ENCODE measurements at places on chromosomes 7 and 10. TPM values are rescaled to one million over a fixed set of nuclear protein-coding genes. Genes with fewer than 3 reads are reported as not detected.
A peak's percentile ranks its signal among the peaks of the same experiment; 100 is the strongest.

Gene CPXM2
- total RNA-seq: not detected

Gene SDK1
- 5.4 TPM for total RNA-seq

DNA sequence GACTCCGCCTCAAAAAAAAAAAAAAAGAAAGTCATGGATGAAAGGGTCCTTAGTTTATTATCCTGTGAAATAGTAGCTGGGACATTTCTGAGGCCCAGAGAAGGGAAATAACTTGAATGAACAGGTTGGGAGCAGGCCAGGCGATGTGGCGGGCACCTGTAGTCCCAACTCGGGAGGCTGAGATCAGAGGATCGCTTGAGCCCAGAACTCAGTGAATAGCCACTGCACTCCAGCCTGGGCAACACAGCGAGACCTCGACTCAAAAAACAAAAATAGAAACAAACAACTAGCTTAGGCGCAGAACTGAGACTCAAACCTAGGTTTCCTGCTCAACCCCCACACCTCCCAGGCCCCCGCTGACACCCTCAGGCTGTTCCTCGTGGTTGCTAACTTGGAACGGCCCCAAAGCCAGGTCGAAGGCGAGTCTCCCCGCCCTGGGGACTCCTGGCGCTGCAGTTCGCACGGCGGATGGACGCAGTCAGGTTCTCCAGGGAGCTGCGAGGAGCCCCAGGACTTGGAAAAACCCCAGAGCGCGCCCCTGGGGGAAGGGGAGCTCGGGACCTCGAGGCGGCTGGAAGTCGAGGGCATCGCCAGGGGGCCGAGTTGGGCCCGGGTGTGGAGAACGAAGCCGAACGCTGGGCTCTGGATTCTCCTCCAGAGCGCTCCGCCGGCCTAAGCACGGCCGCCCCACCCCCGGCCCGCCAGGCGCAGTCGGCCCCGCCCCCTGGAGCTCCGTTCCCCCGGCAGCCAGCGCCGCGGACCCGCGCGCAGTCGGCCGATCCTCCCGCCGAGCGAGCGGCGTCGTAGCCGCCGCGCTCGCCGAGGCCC is at the start of gene STOX1:
TSS of gene STOX1 (plus strand) at position 768 of the 828 bp plus-strand sequence. CDS start 93 bp downstream, outside the sequence.
- H3K4me3 ChIP-seq: peak within 1 kb of the TSS; percentile 78
- no peaks in the 10 kb centered on the region for H3K36me3 ChIP-seq
- H3K4me1 ChIP-seq: peaks cover 4% of the 10 kb centered on the region
- peaks cover 7% of the 10 kb centered on the region for H3K27me3 ChIP-seq

GRCh38 chr10:44935966-44936295 is 23.7 kb upstream of the RASSF4 start:
- H3K36me3 ChIP-seq: no peaks in the 10 kb centered on the region
- H3K4me1 ChIP-seq: peaks cover 11% of the 10 kb centered on the region
- H3K4me3 ChIP-seq: no peak overlapping the region

Gene TRIM73
- 7.4 TPM for total RNA-seq

GRCh38 chr10:101938305-101939007 is 94.9 kb upstream of the KCNIP2 start:
- H3K4me3 ChIP-seq: no peak overlapping the region
- no peaks in the 10 kb centered on the region for H3K27me3 ChIP-seq
- H3K27ac ChIP-seq: peak overlapping the region; percentile 74
- peaks cover 13% of the 10 kb centered on the region for H3K36me3 ChIP-seq
- DNase-seq: no peak

Gene PSD
- 0.99 TPM for total RNA-seq

DNA sequence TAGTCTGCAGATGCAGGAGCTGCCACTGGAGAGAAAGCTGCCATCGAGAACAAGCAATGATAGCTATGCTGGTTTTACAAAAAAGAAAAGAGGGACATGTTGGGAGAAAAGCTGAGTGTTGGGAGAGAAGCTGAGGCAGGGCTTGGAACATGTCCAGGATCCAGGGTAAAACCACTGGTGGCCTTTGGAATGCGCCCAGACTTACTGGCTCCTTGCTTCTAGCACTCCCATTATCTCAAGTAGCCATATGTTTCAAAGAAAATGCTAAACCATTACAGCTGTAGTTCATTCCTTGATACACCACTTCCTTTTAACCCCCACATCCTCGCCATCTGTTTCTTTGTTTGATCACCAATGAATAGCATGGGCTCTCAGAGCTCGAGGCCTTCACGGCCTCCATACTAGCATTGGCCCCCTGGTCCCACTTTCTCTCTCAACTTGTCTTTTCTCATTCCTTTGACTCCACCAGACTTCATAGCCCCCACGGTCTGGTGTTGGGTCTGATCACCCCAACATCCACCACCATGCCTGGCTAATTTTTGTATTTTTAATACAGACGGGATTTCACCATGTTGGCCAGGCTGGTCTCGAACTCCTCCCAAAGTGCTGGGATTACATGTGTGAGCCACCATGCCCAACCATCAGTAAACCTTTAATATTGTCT is 23.8 kb upstream of the PLAC9 start:
- peaks cover 21% of the 10 kb centered on the region for H3K4me1 ChIP-seq
- peaks cover 10% of the 10 kb centered on the region for H3K27me3 ChIP-seq
- H3K4me3 ChIP-seq: no peak overlapping the region
- no peak for DNase-seq
- H3K36me3 ChIP-seq: peaks cover 2% of the 10 kb centered on the region

- H3K4me1 ChIP-seq: no peaks in the 10 kb centered on the region
- no peaks in the 10 kb centered on the region for H3K36me3 ChIP-seq
- no peak for DNase-seq
- no peak overlapping the region for H3K4me3 ChIP-seq
These were observed 17.3 kb downstream of the VWDE start for GRCh38 chr7:12386313-12386740.

DNA sequence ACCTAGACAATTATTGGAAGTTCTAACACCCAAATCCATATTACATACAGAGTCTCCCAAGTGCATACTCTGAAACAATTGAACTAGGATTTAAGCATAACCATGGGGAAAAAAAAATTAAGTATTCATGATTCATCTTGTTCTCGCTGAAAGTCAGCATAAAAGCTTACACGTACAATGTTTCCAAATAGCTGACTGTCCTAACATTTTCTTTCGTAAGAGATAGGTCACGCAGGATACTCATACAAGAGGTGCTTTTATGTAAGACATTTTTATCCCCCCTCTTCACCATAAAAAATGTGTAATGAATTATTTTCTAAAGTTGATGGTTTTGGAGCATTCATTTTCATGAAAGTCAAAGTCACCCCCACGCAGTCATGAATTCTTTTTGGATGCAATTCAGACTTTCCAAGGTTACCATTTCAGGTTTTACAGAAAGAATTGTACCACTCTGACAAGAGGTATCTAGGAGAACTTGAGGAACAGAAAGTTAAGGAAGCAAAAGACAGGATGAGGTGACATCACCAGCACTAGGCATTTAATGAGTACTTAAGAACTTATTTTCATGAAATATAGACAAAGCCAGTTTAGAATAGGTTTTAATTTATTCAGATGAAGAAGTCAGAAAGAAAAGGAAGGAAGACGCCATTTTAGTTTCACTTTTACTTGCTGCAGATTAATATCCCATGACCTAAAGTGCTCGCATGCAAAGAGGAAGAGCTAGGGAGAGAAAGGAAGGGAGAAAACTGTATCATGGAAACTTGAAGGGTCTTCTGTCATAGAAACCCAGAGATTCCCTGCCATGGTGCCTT is 55.8 kb downstream of the TMEM26 start:
- H3K4me1 ChIP-seq: peaks cover 8% of the 10 kb centered on the region
- DNase-seq: no peak
- H3K27ac ChIP-seq: peak overlapping the region; percentile 67
- H3K4me3 ChIP-seq: peak overlapping the region; percentile 56
- peaks cover 13% of the 10 kb centered on the region for H3K27me3 ChIP-seq

GRCh38 chr10:113135025-113135424 is 185.0 kb downstream of the TCF7L2 start:
- no peaks in the 10 kb centered on the region for H3K27me3 ChIP-seq
- H3K4me1 ChIP-seq: peaks cover 73% of the 10 kb centered on the region
- DNase-seq: peak; percentile 60
- H3K36me3 ChIP-seq: peaks cover 4% of the 10 kb centered on the region
- H3K27ac ChIP-seq: no peak overlapping the region

GRCh38 chr10:71727738-71728737 is 8.5 kb upstream of the C10orf105 start:
- H3K27me3 ChIP-seq: peaks cover 10% of the 10 kb centered on the region
- peaks cover 5% of the 10 kb centered on the region for H3K4me1 ChIP-seq
- no peaks in the 10 kb centered on the region for H3K36me3 ChIP-seq
- DNase-seq: no peak

Gene OR2A42
- 0.08 TPM for total RNA-seq

DNA sequence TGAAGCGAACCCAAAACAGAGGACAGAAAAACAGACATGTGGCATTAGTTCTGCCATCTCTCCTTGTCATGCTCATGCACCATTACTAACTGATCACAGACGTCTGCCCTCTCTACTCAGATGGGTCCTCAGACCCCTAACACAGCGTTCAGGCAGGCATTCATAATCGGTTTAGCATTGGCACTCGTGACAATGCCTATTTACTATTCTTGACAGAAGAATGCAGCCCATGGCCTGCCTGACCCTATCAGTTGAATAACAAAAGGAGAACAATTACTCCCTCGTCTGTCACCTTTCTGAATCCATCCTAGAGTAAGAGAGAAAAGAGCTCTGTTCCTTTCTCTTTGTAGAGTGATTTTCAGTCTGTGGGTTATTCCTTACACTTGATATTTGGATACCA is 194.6 kb upstream of the PHYHIPL start:
- no peak overlapping the region for H3K27ac ChIP-seq
- no peaks in the 10 kb centered on the region for H3K36me3 ChIP-seq
- no peaks in the 10 kb centered on the region for H3K4me1 ChIP-seq
- peaks cover 23% of the 10 kb centered on the region for H3K27me3 ChIP-seq

Gene CYP2C9
- not detected for total RNA-seq

Gene TMEM196
- total RNA-seq: not detected

Gene PPP3CB
- 65.5 TPM for total RNA-seq

GRCh38 chr7:22577470-22578001 is 77.5 kb upstream of the STEAP1B start:
- no peak overlapping the region for H3K4me3 ChIP-seq
- peak overlapping the region; percentile 83 for H3K27ac ChIP-seq
- H3K27me3 ChIP-seq: no peaks in the 10 kb centered on the region
- H3K36me3 ChIP-seq: no peaks in the 10 kb centered on the region

- no peaks in the 10 kb centered on the region for H3K4me1 ChIP-seq
- H3K27me3 ChIP-seq: no peaks in the 10 kb centered on the region
- no peak overlapping the region for H3K4me3 ChIP-seq
- DNase-seq: no peak
These were observed 119.9 kb downstream of the PCDH15 start for GRCh38 chr10:54681136-54681535.

Gene KEL
- total RNA-seq: 1.5 TPM

Gene IL2RA
- not detected for total RNA-seq

Gene ZCWPW1
- total RNA-seq: 4.4 TPM

DNA sequence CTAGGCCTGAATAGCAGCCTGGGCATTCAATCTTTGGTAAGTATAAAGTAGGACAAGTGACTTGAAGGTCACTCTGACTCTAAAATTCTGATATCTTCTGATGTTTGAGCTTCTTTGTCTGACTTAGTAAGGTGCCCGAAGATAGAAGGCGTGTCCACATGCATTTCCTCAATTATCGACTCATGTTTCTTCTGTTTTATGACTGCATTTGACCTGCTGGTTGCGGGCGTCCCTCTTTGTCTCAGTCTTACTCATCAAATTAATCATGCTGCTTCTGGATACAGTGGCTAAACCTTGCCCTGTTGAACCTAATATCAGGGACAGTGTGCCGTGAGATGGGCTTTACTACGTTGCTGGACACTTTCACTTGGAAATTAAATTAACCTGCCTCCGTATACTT is 534.1 kb downstream of the SDK1 start:
- H3K4me1 ChIP-seq: no peaks in the 10 kb centered on the region
- DNase-seq: no peak
- no peaks in the 10 kb centered on the region for H3K36me3 ChIP-seq
- H3K27ac ChIP-seq: no peak overlapping the region
- no peak overlapping the region for H3K4me3 ChIP-seq

- DNase-seq: no peak
- peaks cover 2% of the 10 kb centered on the region for H3K36me3 ChIP-seq
- no peak overlapping the region for H3K27ac ChIP-seq
- H3K4me1 ChIP-seq: peaks cover 27% of the 10 kb centered on the region
These were observed 18.3 kb downstream of the GPER1 start for GRCh38 chr7:1106063-1106792.

Gene ZDHHC16
- total RNA-seq: 50.9 TPM

Gene MLXIPL
- not detected for total RNA-seq

Gene NPY4R2
- total RNA-seq: not detected

DNA sequence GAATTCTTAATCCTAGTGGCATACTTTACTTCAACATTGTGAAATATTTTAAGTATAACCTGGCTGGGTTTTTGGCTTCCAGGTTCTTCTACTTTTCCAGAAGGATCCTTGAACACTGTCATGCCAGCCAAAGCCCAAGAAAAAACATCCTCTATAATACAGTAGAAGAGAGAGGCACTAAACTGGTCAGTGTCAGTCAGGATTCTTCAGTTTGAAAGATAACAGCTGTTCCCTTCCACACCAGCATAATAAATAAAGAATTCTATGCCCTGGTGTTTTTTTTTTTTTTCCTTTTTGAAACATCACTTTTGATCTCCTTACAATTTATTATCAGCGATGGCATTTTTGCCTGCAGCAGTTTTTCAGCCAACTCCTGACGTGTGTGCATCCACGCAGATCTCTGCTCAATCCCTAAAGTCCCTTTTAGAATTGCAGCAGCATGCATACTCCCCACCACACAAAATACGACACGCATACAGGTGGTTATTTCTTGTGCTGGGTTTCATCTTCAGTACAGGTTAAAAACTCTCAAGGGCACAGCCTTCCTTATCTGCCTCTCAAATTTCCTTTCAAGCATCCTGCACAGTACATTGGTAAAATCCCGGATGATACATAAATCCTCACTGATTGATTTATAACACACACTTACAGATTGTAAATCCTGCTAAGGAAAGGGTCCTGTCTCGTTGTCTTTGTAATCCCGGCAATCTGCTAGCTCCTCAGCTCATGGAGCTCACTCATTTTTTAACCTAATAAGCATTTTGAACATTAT is 100.2 kb downstream of the TPK1 start:
- H3K27ac ChIP-seq: no peak overlapping the region
- peaks cover 12% of the 10 kb centered on the region for H3K27me3 ChIP-seq
- no peaks in the 10 kb centered on the region for H3K4me1 ChIP-seq
- H3K36me3 ChIP-seq: no peaks in the 10 kb centered on the region

- H3K36me3 ChIP-seq: peaks cover 50% of the 10 kb centered on the region
- no peak for DNase-seq
- peaks cover 33% of the 10 kb centered on the region for H3K4me1 ChIP-seq
- H3K27ac ChIP-seq: peak overlapping the region; percentile 73
- peak overlapping the region; percentile 100 for H3K4me3 ChIP-seq
These were observed 3.6 kb downstream of the GARS1 start for GRCh38 chr7:30598121-30598876.

GRCh38 chr10:78304091-78305045 is 270.7 kb downstream of the RPS24 start:
- H3K27ac ChIP-seq: no peak overlapping the region
- peak; percentile 70 for DNase-seq
- peaks cover 2% of the 10 kb centered on the region for H3K36me3 ChIP-seq
- no peak overlapping the region for H3K4me3 ChIP-seq
- H3K4me1 ChIP-seq: peaks cover 7% of the 10 kb centered on the region

Data from osteocyte (in vitro differentiated cells).